Memory B cell (primary cell): ENCODE measurements at places on chromosomes 2 and 18.
A peak's percentile ranks its signal among the peaks of the same experiment; 100 is the strongest.

DNA sequence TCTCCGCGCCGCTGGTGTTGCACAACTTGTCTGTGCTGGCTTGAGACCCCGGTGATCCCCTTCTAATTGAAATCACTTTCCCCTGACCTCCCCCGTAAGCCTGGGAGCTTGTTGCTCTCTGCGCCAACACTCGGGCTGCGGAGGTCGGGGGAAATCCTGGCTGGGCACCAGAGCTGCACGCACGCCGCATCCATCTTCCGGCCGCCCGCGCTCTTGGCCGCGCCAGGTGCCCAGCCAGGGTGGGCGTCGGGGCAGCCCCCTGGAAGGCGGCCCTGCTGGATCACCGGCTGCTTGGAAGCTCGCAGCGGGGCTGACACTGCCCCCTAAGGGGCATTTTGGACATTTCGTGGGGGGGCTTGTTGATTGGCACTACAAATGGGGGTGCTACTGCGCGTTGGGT is 280.3 kb upstream of the SKOR2 start:
- DNase-seq, result no peak

- DNase-seq, result no peak
These were observed 91.4 kb downstream of the ESCO1 start for GRCh38 chr18:21509062-21509461.

DNA sequence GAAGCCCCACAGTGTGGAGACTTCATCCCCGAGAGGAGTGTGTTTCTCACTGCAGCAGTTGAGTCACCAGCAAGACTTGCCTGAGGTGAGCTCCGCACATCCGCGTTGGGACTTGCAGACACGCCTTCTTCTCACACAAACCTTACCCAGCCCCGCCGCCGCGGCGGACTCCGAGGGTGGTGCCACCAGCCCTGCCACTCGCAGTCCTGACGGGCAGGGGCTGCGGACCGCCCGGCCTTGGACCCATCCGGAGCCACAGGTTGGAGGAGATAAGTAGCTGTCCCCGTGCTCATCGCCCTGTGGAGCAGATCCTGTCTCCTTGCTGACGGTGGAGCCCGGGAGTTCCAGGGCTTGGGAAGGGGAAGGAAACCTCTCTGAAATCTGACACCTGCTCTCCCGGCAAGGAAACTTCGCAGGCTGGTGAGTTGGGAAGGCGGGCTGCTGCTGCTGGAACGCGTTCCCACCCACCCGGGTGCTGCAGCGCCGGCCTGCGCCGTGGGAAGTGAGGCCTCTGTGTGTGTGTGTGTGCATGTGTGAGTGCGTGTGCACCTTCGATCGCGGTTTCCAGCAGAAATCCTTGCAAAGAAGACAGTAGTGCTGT is at the start of gene RAB27B:
TSS of gene RAB27B (plus strand) at position 197 of the 601 bp plus-strand sequence. CDS start 49,109 bp downstream, outside the sequence.
- DNase-seq, result peak; percentile 7

GRCh38 chr2:19360266-19360965 is 2.0 kb upstream of the OSR1 start:
- no peak for DNase-seq

GRCh38 chr2:200993097-200993496 is 29.6 kb upstream of the ORC2 start:
- DNase-seq, result no peak

DNA sequence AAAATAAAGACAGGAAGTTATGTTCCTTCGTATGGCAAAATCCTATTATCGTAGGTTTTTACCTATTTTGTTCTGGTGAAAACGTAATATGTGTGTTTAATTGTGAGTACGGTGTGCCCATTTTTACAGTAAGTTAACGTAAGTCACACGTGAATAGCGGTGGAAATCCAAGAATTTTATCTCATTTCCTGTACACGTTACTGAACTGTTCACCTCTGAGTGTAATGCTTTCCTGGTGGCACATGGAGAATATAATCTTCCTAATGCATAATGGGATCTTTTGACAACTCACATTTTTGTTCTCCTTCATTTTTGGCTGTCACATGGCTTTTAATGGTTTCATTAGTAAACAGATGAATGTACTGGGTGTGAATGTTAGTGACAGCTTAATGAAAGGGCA is 28.2 kb downstream of the BCL2L11 start:
- DNase-seq, result no peak

DNA sequence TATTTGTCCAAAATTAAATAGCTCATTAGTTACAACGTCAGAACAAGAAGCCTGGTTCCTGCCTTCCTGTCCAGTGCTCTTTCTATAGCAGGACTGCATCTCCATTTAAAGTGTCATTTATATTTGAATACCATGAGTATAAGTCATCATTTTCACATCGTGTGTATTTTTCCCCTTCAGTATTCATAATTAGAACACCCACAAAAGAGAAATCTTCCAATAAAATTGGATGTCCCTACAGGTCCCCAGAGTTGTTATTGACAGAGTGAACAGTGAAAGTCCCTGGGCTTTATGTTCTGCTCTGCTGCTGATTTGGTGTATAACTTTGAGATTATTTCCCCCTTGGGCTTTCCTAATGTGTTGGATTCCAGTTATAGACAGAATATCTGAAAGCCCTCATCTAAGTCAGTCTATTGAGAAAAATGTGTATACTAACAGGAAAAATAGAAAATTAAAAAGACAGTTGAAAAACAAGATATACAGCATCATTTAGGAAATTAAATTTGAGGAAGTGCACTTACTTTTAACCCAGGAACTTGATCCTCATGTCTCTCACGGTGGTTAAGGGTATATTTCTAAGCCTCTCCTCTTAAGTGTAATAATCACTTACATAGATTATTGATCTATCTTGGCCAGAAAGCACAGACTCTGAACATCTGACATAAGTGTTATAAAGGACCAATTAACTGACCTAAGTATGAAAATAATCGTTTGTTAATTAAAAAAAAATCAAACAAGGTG is 15.2 kb upstream of the REV1 start:
- DNase-seq, result no peak

GRCh38 chr18:60740313-60740712 is 367.7 kb upstream of the MC4R start:
- no peak for DNase-seq

DNA sequence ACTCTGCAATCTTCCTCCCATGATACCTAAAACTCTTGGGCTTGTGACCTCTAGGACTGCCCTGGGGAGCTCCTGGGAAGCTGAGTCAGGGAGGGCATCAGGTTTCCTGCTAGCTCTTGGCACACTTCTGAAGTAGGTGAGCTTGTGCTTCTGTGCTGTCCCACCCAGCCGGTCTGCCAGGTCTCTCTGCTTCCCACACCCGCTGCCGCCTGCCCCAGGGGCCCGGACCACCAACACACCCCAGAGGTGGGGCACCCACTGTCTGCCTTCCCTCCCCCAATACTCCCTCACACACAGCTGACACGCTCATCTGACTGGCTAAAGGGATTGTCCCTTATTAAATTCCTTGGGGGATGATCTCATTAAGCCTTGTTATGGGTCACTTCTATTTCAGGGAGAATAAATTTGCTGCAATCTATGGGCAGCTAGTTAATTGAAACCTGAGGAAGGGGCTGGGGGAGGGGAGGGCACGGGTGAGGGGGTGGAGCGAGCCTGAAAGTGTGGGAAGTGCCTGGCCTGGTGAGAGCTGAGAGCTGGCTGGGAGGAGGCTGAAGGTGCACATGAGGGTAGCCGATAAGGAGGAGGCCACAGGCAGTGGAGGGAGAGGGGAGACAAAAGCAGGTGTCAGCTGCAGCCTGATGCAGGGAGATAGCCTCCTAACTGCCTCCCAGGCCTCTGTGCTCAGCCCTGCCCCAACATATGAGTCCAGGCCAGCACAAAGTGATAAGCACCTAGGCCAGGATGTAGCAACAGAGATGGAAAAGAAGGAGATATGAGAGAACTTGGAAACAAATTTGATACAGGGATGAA is 48.8 kb downstream of the HAUS1 start:
- DNase-seq, result no peak

GRCh38 chr2:3440477-3440876 is 61.0 kb downstream of the TRAPPC12 start:
- DNase-seq, result no peak

GRCh38 chr18:6219116-6219717 is 195.5 kb downstream of the L3MBTL4 start:
- no peak for DNase-seq

- DNase-seq, result no peak
These were observed 149.1 kb downstream of the GREB1L start for GRCh38 chr18:21391074-21391673.

DNA sequence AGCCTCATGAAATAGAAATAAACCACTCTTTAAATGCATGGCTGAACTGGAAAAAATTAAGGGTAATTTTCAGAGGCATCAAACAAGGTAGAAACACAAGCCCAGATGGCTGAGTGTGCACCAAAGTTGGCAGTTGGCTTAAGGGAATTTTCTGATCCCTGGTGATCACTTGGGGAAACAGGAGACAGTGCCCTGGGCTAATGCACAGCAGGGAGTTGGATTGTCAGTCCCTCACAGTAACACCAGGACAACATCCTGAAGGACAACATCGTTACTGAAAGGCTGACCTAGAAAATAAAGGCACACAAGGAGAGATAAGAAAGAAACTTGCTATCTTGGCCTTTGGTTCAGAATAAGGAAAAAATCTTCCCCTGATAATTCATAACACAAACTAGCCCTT is 417.0 kb downstream of the SLC4A3 start:
- no peak for DNase-seq

DNA sequence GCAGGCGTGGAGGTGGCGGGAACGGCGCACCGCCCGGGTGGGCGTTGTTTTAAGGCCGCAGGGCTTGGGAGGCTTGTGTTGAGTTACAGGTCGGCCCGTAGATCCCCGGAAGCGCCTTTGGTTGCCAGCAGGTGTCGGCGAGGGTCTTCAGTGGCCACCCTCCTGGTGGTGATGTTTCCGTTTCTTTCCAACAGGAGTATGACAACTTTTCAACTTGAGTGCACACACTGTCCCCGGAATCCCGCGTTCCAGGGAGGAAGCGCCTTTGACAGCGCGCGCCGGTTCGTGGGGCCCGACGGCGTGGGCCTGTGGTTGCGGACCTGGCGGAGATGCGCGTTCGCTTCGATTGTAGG is 1.0 kb upstream of the HDAC4 start:
- no peak for DNase-seq

GRCh38 chr2:176675271-176675949 is 406.2 kb downstream of the MTX2 start:
- DNase-seq, result no peak

DNA sequence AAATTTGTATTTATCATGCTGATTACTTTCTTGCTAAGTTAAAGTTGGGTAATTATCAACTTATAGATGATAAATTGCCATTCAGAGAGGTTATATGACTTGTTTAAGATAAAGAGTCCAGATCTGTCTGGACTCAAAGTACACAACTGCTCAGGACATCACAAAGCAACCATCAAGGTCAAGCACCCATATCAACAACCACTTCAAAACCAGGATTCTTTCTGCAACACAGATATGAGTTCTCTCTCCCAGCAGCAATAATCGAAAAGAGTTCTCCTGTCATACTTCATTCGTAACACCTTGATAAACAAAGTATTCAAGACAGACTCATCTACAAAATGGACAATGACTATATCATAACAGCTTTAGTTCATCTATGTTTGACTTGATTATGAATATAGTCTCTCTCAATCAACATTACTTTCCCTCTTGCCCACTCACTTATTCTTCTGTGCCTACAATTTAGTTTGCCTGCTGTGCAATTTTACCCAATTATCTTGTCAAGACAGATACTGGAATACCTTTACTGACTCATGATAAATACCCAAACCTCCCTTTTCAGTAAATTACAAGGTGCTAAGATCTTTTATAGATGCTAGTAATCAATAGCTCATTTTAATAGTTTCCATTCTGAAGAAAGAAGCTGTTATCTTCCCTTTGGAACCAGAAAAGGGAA is 281.8 kb downstream of the NBAS start:
- DNase-seq, result no peak

DNA sequence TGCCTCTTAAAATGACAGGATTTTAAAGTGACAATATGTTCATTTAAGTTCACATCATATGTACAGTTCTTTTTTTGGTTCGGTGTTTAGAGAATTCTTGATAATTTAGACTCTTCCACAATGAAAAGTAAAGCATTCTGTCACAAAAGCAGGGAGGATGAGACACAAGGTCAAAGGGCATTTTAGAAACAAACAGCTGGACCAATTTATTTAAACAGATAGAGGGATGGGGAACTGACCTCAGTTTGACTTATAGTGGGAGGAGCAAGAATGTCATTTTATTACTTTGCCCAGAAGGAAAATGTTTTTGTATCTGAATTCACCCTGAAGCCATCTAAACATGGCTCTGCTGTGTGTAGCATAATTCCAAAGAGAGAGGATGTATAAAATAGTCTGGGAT is 128.5 kb downstream of the MEIS1 start:
- DNase-seq, result no peak

GRCh38 chr2:6723865-6724604 is 141.7 kb downstream of the CMPK2 start:
- DNase-seq, result no peak

DNA sequence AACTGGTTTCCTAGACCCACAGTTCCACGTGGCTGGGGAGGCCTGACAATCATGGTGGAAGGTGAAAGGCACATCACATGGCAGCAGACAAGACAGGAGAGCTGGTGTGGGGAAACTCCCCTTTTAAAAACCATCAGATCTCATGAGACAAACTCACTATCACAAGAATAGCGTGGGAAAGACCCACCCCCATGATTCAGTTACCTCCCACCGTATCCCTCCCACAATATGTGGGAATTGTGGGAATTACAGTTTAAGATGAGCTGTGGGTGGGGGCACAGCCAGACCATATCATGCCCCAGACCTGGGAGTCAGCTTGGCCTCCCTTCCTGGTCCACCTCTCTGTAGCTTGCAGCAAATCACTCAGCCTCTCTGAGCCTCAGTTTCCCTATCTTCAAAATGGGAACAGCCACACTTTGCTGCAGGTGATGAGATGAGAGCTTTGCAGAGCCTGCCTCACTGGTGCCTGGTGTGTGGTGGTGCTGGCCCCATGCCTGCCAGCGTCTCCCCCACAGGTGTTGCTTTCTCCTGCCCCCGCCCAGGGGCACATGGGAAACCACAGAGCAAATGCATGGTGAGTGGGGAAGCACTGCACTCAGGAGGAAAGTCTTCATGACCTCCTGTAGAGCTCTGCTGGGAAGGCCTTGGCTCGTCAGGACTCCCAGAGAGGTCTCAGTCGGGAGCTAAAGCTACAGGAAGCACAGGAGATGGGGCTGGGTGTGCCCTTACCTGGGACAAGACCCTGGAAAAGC is 31.1 kb downstream of the GREB1 start:
- DNase-seq, result no peak

DNA sequence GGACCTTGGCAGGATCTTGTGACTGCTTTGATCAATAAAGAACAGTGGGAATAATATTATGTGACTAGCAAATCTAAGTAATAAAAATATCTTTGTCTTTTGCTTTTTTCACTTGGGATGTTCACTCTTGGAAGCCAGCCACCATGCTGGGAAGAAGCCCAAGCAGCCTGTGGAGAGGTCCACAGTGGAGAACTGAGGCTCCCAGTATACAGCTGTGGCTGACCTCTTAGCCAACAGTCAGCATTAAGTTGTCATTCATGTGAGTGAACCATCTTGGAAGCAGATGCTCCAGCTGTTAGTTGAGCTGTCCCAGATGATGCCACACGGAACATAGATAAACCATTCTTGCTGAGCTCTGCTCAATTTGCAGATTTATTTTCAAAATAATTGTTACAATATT is 160.0 kb downstream of the OSR1 start:
- DNase-seq, result no peak
